ENCODE measurements at places on chromosomes 7 and 10. TPM values are rescaled to one million over a fixed set of nuclear protein-coding genes. Genes with fewer than 3 reads are reported as not detected.

The SPRN gene
- 2.9 TPM for polyA plus RNA-seq

The PNLIP gene
- polyA plus RNA-seq, result 0.50 TPM

The ESYT2 gene
- polyA plus RNA-seq, result 37.6 TPM

The SFXN2 gene
- 4.8 TPM for polyA plus RNA-seq

The C7orf57 gene
- 0.23 TPM for polyA plus RNA-seq

The GNAT3 gene
- polyA plus RNA-seq, result not detected

The GPR26 gene
- polyA plus RNA-seq, result not detected

The NKX2-3 gene
- 0.19 TPM for polyA plus RNA-seq

The MAGI2 gene
- polyA plus RNA-seq, result 5.3 TPM

The EZH2 gene
- 23.0 TPM for polyA plus RNA-seq

The OR6B1 gene
- polyA plus RNA-seq, result not detected

The NPC1L1 gene
- 0.05 TPM for polyA plus RNA-seq

The CPEB3 gene
- polyA plus RNA-seq, result 3.9 TPM

The NPY4R gene
- polyA plus RNA-seq, result not detected

The TRPV5 gene
- 0.12 TPM for polyA plus RNA-seq

The ASIC3 gene
- 5.5 TPM for polyA plus RNA-seq

The CYP2C19 gene
- polyA plus RNA-seq, result not detected

The PFKP gene
- polyA plus RNA-seq, result 27.3 TPM
